ENCODE measurements at places on chromosomes 11 and 22.

DNA sequence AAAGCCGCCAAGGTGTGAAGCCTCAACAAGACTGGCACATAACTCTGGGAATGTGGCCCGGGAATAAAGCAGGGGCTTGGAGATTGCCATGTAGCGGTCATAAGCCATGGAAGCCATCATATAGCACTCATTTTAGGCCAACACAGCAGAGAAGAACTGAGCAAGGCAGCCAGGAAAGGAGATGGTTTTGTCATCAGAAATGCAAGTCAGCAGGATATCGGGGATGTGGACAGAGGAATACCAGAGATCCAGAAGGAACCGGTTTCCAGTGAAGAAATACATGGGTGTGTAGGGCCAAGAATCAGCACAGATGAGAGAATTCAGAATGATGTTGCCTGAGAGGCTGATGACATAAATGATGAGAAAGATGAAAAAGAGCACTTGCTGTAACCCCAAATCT, 3.0 kb upstream of the OR9G4 start:
- DNase-seq: no peak

- no peak for DNase-seq
Measured at GRCh38 chr11:95101935-95102334, 12.3 kb downstream of the ENDOD1 start.

DNA sequence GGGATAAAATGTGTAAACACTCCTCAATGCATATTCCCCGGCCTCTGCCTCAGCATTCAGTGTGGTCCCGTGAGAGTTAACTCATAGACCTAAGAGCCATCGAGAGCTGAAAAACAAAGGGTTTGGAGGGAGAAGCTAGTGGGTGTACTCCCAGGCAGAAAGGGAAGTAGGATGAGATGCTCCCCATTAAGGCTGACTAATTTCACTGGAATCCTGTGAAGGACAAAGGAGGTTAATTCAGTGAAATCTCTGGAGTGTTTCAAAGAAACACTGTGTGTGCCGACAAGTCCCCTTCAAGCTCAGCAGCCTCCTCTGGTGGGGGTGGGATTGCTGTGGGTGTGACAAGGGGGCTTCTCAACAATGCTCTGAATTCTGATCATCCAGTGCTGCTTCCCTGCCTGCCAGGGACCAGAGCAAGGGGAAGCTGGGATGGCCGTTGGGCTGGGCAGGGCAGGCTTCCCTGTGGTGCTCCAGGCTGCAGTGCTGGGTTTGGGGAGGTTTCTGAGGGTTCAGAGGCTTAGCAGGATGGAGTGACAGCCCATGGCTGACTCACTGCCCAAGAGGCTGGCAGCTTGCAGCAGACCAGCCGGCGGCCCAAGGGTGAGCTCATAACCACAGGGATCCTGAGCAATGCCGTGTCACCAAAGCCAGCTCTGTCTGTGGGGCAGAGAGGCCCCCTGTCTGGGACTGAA, 61.4 kb upstream of the BMAL1 start:
- no peak for DNase-seq

DNA sequence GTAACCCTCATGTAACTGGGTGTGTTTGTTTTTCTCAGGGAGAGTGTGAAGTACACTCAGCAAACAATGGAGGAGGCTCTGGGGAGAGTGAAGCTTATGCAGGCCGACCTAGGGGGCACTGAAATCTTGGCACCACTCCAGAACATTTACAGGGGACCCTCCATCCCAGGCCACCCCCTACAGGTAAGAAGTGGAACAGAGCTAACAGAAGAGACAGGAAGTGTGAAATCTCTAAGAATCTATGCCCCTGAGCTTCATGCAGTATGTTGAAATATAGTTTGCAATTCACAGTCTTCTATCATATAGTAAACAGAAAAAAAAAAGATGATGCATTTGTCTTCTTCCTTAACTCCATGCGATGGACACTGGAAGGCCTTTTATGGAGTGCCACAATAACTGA, 8.4 kb downstream of the VWA5A start:
- DNase-seq: no peak

DNA sequence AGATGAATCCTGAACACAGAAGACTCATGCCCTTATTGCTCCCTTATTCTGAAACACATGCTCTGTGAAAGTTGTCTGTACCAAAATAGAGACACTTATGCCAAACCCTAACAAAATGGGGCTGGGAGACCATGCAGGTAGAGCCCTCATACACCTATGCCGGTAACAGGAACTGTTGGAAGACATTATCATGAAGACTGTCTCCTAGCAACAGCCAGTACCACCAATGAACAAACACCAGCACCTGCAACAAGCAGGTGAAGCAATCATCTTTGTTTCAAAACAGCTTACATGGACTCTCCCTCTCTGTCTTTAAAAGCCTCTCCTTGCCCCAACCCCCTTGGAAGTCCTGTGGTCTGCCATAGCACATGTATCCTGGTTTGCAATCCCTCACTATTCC, 17.2 kb downstream of the SLC5A4 start:
- no peak for DNase-seq

GRCh38 chr22:29336751-29337490, 21.4 kb upstream of the RASL10A start:
- no peak for DNase-seq

- no peak for DNase-seq
Measured at GRCh38 chr22:27163162-27164137, 506.1 kb downstream of the MIAT start.

DNA sequence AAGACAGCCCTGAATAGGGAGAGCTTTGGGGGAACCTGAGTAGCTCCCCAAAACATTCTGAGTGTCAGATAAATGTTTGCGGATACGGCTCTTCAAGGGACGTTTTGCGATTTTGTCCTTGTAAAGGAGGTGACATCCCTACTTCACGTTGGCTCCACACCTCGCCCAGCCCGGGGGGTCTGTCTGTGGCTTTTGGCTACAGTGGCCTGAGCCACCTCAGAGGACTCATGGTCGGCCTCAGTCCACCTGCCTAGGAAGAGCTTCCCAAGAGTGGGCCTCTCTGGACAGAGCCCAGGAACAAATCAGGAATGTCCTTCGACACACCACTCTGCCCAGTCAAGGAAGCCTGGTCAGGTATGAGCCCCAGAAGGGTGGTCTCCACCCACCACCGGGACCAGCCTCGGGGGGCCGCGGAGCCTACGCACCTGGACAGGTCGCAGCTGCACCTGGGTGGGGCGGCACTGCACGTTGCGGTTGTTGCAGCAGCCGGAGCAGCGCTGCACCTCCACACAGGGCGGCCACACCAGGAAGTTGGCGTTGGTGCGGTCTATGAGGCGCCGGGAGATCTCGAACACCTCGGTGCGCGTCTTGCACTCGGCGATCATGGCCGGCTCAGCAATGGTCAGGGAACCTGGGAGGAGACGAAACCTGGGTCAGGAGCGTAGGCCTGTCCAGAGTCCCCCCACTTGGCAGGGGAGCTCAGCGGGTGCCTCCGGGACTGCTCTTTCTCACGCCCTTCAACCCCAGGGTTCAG, 13.4 kb downstream of the PDGFB start:
- no peak for DNase-seq

DNA sequence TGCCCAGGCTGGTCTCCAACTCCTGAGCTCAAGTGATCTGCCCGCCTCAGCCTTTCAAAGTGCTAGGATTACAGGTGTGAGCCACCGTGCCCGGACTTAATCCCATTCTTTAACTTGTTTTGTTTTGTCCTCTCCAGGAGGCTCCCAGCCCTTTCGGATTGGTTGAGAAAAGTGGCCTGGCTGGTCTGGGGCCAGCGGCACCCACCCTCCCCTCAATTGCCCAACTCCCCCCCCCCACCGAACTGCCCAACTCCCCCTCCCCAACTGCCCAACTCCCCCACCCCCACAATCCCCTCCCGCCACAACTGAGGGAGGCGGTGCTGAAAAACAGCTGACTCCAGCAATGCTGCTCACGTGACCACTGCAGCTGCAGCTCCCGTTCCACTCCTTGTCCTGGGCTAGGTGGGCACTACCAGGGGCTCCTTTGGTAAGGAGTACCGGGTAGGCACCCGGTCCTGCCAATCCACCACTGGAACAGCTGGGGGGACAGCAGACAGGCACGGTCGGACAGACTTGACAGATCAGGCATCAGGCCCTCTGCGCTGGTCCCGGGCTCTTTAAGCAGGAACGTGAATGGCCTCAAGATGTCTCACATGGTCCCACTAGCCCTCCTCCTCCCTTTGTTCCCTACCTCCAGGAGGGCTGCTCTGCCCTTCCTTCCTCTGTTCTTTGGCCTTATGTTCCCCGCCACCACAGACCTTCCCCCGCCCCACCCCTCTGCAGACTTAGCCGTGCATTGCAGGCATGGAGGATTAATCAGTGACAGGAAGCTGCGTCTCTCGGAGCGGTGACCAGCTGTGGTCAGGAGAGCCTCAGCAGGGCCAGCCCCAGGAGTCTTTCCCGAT, at the start of gene TCN2:
Gene TCN2, plus strand, starts transcription at position 720 of the 845 bp plus-strand sequence. CDS start 158 bp downstream, outside the sequence.
- no peak for DNase-seq

- no peak for DNase-seq
Measured at GRCh38 chr22:45903355-45904135, 73.4 kb downstream of the WNT7B start.

DNA sequence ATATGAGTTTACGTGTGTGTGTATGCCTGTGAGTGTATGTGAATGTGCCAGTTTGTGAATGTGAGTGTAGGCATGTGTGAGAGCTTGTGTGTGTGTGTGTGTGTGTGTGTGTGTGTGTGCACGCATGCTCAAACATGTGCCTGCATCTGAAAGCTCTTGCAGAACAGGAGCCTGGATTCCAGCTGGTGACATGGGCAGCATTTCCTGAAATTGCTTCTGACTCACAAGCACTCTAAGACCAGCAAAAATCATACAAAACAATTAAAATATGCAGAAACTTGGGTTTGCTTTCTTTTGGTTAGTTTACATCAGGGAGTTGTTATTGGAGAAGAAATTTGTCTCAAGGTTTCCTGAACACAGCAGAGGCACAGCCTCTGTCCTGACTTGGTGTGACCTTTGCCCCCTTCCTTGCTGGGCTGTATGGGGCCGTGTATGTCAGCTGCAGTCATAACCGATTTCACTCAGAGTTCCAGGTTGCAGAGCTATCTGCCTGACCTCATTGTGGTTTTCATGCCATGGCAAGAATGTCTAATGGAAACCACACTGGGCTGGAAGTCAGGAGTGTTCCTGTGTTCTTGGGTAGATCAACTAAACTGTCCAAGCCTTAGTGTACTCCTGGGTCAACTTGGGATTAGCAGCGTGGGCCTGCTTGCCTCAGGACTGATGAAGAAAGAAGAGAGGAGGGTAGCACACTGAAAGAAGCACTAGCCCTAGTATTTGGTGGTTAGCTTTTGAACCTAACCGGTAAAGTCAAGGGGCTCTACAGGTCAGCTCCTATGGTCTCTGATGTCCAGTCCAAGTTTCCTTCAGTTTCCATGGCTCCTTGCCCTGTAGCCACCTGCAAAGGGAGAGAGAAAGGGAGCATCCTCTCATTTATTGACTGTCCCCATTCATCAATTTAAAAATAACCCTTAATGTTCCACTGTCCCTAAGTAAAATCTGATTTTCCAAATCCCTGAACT, 143.7 kb downstream of the SNX19 start:
- no peak for DNase-seq
